Kidney tubule cell (primary cell): ENCODE measurements at places on chromosomes 13 and 19.

DNA sequence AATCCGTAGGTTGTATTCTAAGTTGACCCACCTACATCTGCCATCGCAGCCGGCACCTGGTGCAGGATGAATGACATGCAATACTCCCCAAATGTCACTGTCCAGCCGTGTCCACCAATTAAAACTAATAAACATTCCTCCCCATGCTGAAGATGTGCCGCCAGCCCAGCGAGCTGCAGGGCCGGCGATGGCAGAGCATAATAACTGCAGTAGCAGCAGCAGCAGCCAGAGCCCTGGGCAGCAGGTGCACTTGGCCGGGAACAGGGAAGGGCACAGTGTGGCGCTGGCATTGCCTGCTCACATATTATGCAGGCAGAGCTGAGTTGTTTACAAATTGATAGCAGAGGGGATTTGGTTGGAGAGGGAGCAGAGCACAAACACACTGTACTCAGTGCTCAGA is 754.9 kb downstream of the OLFM4 start:
- DNase-seq = no peak

DNA sequence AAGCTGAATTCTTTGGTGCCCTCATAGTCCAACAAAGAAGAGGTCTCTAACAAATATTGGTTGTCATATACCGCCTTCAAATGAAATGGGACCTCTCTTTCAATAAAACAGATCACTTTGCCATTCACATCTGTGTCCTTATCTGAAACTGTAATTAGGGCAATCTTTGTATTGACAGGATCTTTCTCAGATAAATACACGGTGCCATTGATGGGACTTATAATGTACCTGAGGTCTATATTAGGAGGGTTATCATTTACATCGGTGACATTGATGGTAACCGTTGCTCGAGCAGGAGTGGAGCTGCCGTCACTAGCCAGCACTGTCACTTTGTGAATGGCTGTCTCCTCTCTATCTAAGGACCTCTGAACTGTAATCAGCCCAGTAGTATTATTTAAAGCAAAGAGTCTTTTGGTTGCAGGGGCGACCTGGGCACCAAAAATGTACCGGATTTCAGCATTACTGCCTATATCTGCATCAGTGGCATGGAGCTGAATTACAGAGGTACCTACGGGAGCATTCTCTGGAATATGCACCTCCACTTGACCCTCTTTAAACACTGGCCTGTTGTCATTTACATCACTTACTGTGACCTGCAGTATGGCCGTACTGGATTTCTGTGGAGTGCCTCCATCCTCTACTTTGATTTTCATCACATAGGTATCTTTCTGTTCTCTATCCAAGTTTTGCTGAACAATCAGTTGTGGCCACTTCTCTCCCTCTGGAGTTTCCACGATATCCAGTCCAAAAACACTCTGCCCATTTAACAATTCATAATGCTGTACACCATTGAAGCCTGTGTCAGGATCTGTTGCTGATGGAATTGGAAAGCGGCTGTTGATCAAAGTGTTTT is 2.8 kb downstream of the PCDH9 start:
- no peak for DNase-seq

DNA sequence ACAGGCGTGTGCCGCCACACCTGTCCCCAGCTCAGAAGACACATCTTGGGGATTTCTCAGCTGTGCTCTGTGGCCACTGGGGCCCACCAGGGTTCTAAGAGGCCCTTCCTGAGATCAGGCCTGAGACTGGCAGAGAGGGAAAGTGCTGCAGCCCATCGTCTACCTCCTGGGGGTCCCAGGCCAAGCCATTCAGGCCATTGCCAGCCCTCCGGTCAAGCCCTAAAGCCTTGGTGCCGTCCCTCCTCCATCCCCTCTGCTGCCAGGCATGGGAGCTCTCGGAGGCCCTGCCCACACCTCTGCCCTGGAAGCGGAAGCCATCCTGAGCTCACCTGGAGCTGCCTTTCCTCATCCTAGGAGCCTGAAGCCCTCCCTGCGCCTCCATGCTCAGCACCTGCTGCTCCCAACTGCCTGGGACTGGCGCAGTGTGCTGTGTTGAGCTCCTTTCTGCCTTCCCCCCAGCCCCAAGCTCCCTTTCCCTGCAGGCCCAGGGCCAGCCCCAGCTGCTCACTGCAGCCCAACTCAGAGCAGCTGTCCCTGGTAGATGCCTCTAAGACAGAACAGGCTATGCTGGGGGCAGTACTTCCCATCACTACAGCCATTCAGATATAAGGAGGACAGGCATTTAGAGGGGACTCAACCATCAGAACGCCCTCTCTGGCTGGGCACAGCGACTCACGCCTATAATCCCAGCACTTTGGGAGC is 2.9 kb downstream of the SLC7A9 start:
- no peak for DNase-seq

- no peak for DNase-seq
Measured at GRCh38 chr13:34941436-34941834, 635 bp upstream of the NBEA start.

- no peak for DNase-seq
Measured at GRCh38 chr13:111953546-111954178, 113.3 kb upstream of the SOX1 start.

DNA sequence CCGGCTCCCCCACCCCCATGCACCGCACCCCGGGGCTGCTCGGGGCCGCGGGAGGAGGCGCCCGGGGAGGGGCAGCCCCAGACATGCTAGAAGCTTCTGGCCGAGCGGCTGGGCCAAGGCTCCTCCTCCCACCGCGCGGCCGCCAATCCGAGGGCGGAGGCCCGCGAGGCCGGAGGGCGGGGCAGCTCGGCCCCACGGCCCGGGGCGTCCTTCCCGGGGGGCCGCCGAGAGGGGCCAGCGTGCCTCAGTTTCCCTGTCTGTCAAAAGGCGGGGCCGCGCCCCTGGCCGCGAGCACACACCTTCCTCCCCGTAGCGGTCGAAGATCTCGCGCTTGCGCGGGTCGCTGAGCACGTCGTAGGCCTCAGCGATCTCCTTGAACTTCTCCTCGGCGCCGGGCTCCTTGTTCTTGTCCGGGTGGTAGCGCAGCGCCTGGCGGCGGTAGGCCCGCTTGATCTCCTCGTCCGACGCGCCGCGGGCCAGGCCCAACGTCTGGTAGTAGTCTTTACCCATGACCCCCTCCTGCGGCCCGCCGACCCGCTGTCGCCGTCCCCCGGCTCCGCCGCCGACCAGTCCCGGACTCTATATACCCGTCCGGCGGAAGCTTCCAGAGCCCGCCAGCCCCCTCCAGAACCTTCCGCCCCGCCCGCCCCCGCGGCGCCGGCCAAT is at the start of gene DNAJB1:
Gene DNAJB1 (minus strand): TSS at position 558 of the 666 bp plus-strand sequence. CDS start 48 bp downstream, at position 510.
- peak; percentile 84 for DNase-seq

GRCh38 chr13:48749699-48750473 is 96.2 kb downstream of the CYSLTR2 start:
- DNase-seq = peak; percentile 99
